ENCODE measurements at places on chromosomes 5 and 9. TPM values are rescaled to one million over a fixed set of nuclear protein-coding genes. Genes with fewer than 3 reads are reported as not detected.

DNA sequence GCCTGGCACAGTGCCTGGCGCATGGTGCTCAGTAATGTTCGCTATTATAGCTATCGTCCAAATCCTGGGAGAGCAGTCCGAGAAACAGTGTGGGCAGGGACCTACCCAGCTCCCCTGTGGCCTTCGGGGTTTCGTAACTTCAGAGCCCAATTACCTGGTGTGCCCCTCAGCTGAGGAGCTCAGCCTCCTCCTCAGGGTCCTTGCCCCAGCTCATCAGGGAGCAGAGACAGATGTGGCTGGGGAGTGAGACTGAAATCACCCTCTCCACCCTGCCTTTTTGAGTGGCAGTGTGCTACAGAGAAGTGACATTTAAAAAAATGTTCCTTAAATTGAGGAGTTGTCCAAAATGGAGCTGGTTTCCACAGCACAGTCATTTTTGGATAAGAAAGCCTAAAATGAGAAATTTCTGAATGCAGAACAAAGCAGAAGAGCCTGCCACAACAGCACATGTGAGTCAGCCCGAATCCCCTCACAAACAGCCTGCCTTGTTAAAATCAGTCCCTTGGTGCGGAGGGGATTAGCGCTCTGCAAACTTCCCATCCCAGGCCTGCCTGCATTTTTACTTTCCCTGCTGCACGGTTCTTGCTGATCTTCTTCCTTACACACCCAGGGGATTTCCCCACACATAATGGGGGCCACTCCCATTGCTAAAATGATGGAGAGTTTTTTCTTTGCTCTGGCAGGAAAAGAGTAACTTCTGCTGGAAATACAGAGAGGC lies 78.1 kb upstream of the PITX1 start:
- H3K27ac ChIP-seq, result no peak overlapping the region
- H3K4me1 ChIP-seq, result no peaks in the 10 kb centered on the region
- no peaks in the 10 kb centered on the region for H3K36me3 ChIP-seq
- no peak for DNase-seq
- H3K4me3 ChIP-seq, result no peak overlapping the region

GRCh38 chr9:124218438-124218982 lies 39.2 kb upstream of the NEK6 start:
- no peak overlapping the region for H3K27ac ChIP-seq
- DNase-seq, result no peak
- peaks cover 8% of the 10 kb centered on the region for H3K4me1 ChIP-seq

- DNase-seq, result no peak
- no peaks in the 10 kb centered on the region for H3K36me3 ChIP-seq
- H3K27ac ChIP-seq, result no peak overlapping the region
- no peak overlapping the region for H3K4me3 ChIP-seq
These were observed 594.7 kb upstream of the CCNG1 start for GRCh38 chr5:162842727-162843126.

DNA sequence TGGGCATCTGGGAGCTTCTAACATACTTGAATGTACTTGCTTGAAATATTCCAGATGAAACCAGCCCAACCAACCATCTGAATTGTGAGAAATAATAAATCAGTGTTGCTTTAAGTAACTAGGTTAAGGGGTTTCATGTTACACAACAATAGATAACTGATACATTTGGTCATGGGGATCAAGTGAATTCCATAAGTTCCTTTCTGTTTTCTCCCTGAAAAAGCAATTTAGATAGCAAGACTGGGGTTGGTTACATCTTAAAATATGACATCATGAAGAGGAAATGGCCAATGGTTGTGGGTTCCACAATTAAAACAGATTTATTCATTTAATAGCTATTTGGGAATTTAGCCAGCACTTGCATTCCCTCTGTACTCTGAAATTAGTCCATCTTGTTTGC lies 559.7 kb downstream of the TLR4 start:
- no peaks in the 10 kb centered on the region for H3K36me3 ChIP-seq

GRCh38 chr5:77709993-77710685 lies 66.0 kb downstream of the TBCA start:
- DNase-seq, result no peak
- H3K4me1 ChIP-seq, result peaks cover 4% of the 10 kb centered on the region
- H3K36me3 ChIP-seq, result peaks cover 19% of the 10 kb centered on the region
- H3K4me3 ChIP-seq, result no peak overlapping the region

DNA sequence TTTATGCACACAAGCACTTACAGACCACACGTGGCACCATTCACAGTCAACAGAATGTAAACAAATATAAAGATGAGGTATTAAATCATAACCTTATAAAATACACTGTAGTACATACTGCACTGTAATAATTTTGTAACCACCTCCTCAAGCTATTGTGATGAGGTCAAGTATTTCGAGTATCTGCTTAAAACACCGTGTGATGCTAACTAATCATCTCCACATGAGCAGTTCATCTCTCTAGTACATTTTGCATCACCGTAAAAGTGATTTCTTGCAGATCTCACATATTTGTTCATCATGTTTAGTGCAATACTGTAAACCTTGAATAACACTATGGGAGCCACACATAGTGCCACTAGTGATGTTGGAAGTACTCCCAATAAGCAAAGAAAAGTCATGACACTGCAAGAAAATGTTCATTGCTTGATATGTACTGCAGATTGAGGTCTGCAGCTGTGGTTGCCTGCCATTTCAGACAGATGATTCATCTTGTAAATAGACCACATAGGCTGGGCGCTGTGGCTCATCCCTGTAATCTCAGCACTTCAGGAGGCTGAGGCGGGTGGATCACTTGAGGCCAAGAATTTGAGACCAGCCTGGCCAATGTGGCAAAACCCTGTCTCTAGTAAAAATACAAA lies 44.3 kb downstream of the FOXB2 start:
- DNase-seq, result no peak
- H3K27me3 ChIP-seq, result no peaks in the 10 kb centered on the region
- H3K36me3 ChIP-seq, result no peaks in the 10 kb centered on the region
- H3K4me1 ChIP-seq, result no peaks in the 10 kb centered on the region

Gene C5orf52
- total RNA-seq, result not detected
